ENCODE measurements at places on chromosomes 13 and 19.

DNA sequence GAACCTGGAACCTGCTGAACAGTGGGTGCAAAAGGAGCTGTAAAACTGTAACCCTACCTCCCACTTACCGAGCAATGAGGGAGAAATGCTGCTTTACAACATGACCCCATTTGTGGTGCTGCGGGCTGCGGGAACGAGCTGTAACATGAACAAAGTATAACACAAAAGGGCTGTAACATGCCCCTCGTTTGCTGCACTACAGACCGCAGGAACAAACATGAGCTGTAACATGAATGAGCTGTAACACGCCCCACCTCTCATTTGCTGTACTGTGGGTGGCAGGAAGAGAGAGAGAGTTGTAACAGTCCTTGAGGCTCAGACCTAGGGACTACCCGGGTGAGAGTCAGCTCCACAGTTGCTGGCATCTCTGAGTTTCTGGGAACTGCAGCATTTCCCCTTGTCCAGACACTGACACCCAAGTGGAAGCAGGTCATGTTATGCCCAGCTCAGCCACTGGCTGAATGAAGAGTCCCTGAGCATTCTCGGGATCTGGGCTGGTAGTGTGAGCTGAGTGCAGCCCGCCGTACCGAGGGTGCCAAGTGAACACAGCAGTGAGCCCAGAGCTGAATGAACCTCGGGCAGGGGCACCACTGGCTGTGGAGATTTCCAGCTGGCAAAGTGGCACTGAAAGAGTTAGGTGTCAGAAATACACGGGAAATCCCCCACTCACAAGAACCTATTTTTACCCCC, 1385.3 kb upstream of the SPRY2 start:
- no peak for DNase-seq

GRCh38 chr19:12202250-12202649, 39.4 kb downstream of the ZNF136 start:
- peak; percentile 25 for DNase-seq

GRCh38 chr13:53050151-53050550, 21.5 kb downstream of the OLFM4 start:
- DNase-seq, result no peak

DNA sequence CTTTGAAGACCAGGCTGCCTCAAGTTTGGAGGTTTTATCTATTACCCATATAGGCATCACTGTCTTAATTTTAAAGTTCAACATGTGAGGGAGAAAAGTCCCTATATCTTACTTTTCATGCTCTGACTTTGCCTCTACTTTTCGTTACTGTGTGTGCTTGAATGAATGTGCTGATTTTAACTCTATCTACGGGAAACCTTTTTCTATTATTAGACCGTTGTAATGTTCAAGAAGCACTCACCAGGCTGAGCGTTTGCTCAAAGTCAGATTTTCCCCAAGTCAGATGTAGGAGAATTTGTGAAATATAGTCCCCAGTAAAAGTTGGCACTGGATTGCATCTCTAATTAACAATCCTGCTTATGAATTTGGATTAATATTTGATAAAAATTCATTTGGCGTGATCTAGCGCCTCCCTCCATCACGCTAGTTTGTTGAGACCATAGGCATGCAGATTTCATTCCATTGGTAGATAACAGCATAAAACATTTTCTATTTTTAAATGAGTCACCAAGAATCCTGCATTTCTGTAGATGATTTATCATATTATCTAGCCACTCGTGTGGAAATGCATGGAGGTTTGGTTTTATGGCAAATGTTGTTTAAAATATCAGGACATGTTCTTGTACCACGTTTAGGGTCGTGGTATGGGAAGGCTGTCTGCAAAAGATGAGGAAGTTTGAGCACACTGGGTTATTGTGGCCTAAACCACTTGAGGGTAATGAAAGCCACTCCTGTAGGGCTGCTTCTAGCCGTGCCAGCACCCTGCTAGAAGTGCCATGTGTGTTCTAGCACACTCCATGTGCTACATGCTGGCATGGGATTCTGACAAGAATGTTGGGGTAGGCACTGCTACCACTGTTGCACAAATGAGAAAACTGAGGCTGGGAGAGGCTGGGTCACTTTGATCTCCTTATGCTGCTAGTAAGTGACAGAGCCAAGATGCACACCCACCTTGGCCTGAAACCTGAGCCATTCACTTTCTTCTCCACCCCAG, 179.4 kb downstream of the FGF9 start:
- no peak for DNase-seq

GRCh38 chr13:46633416-46633815, 80.4 kb downstream of the LRCH1 start:
- no peak for DNase-seq

DNA sequence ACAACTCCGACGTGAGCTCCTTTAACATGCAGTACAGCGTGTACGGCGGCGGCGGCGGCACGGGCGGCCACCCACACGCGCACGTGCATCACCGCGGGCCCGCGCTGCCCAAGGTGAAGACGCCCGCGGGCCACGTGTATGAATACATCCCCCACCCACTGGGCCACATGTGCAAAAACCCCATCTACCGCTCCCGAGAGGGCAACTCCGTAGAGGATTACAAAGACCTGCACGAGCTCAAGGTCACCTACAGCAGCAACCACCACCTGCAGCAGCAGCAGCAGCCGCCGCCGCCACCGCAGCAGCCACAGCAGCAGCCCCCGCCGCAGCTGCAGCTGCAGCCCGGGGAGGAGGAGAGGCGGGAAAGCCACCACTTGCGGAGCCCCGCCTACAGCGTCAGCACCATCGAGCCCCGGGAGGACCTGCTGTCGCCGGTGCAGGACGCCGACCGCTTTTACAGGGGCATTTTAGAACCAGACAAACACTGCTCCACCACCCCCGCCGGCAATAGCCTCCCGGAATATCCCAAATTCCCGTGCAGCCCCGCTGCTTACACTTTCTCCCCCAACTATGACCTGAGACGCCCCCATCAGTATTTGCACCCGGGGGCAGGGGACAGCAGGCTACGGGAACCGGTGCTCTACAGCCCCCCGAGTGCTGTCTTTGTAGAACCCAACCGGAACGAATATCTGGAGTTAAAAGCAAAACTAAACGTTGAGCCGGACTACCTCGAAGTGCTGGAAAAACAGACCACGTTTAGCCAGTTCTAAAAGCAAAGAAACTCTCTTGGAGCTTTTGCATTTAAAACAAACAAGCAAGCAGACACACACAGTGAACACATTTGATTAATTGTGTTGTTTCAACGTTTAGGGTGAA, 6.6 kb downstream of the SLITRK5 start:
- peak; percentile 33 for DNase-seq

GRCh38 chr13:67772807-67773453, 542.8 kb upstream of the PCDH9 start:
- DNase-seq, result no peak

- DNase-seq, result no peak
Measured at GRCh38 chr13:101555610-101556009, 103.1 kb downstream of the ITGBL1 start.

DNA sequence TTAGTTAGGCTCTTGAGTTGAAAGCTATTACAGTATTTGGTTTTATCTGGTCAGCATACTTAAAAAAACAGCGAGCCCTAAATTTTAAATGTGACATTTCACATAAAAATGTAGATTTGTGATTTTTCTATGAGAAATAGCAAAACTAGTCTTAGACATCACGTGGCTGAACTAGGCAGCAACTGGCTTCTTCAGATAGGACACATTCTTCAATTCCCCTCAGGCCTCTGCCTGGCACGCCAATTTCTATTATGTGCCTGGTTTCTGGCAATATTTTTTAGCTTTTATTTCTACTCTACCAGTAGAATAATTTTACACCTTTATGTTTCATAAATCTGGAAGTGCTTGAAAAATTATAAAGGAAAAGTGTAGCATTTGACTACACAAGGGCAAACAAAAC, 433.7 kb downstream of the DIAPH3 start:
- no peak for DNase-seq

GRCh38 chr13:84684804-84685203, 802.5 kb upstream of the SLITRK1 start:
- no peak for DNase-seq

- no peak for DNase-seq
Measured at GRCh38 chr13:19940106-19940505, 18.4 kb upstream of the ZMYM2 start.

DNA sequence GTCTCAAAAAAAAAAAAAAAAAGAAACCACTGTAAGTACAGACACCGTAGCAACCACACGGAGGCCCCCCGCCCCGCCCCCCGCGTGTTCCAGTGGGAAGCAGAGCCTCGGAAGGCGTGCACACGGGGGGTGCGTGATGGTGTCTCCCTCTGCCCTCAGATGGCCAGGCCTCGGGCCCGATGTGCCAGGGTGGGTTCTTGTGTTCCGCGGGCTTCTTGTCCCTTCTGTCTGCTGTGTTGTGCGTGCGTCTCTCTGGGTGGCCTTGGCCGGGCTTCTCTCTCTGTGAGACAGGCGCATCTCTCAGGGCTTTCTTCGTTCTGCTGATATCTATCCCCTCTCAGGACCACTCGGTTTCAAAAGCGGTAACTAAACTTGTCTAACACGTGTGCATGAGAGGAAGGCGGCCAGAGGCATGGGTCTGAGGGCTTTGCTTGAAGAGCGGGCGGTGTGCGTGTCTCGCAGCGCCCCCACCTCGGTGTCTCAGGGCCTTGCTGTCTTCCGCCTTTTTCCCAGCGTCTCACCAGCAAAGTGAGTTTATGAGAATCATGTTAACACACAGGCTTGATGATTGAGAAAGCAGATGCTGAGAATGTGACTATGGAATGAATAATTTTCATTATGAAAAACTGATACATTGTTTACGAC, 12.6 kb downstream of the ATP11A start:
- DNase-seq, result no peak

- no peak for DNase-seq
Measured at GRCh38 chr13:45142440-45143345, 22.4 kb downstream of the GTF2F2 start.

DNA sequence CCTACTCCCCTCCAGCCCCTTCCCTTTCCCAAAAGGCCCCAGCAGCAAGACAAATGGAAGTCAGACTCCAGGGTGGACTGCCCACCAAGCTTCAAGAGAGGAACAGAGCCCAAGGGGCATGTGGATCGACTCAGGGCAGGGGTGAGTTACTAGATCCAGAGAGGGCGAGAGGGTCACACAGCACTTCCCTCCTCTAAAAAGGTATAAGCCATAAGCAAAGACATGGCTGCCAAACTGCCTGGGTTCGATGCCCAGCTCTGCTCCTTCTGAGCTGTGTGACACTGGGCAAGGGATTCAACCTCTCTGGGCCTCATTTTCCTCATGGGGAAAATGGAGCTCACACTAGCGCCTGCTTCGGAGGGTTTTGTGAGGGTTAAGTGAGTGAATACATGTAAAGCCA, 3.8 kb downstream of the PPP1R14A start:
- no peak for DNase-seq

DNA sequence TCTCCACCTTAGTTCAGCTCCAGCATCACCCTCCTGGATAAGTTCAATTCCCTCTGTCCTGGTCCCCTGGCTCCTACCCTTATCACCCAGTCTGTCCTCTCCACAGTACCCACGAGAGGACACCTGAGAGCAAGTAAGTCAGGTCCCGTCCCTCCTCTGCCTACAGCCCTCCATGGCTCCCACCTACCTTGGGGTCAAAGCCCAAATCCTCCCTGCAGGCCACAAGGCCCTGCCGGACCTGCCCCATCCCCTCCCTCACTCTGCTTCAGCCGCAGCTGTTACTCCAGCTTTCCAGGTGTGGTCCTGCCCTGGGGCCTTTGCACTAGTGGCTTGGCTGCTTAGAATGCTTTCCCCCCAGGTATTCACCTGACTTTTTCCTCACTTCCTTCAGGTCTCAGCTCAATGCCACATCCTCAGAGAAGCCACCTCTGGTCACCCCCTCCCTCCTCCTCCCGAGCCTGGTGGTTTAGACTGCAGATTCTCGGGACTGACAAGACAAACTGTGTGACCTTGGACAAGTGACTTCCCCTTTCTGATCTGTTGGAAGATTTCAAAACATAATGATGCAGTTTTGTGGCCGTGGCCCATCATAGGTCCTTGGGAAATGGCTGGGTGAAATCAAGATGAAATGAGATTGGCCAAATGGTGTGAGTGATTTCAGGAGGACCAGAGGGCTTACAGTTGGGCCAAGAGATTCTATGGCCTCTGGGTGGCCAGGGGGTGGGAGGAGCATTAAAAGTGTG, 3.6 kb downstream of the TUBB4A start:
- no peak for DNase-seq

Data from naive B cell (primary cell).